Activated CD4-positive, alpha-beta T cell treated with anti-CD3 and anti-CD28 coated beads for 48 hours (primary cell): ENCODE measurements at places on chromosomes 4 and X.

GRCh38 chrX:47182106-47182700 is 11.4 kb upstream of the UBA1 start:
- no peak for DNase-seq

DNA sequence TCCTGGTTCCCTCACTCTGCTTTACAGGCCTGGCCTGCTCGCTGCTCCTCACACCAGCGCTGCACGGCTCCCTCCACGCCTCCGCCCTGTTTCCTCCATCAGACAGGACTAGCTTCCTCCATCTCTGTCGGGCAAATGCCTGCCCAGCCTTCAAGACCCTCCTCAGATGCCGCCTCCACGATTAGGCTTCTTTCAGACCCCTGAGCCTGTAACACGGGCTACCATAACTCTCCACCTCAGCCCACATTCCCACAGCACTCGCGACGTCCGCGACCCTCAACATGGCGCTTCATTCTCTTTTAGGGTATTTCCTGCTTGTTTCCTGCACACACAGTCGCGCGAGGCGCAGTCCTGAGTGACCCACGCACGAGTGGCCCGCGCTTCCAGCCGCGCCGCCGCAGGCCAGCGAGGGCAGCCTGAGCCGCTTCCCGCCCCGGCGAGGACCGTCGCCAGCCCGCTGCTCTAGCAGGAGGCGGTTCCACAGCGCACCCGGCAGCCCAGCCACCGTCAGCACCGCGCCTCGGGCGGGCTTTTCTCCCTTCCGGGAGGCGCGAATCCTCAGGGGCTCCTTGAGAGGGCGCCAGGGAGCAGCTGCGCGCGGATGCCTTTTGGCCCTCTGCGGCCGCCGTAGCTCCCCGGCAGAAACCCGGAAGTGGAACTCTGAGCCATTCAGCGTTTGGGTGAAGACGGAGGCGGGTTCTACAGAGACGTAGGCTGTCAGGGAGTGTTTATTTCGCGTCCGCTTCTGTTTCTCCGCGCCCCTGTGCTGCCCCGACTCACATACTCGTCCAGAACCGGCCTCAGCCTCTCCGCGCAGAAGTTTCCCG is at the start of gene FRG1:
FRG1 (plus strand) TSS at position 695 of the 827 bp plus-strand sequence. CDS start 138 bp downstream, outside the sequence.
- peak; percentile 96 for DNase-seq

DNA sequence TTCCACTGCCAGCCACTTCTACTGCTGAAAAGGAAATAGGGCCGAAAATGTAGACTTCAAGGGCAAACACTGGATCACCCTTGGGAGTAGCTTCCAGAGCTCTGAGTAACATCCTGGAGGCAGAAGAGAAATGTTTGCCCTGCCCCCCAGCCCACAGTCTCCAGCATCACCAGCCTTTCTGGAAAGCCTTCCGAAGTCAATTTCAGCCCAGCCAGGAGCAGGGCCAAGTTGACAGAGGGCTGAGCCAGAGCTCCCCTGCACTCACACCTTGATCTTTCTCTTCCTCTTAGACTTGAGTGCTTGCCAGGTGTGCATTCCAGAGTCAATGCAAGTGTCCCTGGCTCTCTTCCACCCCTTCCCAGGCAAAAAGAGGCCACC is 35.2 kb downstream of the SLC25A5 start:
- DNase-seq, result no peak

- peak; percentile 41 for DNase-seq
Observed at GRCh38 chrX:72269671-72270251, 7.3 kb downstream of the RPS4X start.

DNA sequence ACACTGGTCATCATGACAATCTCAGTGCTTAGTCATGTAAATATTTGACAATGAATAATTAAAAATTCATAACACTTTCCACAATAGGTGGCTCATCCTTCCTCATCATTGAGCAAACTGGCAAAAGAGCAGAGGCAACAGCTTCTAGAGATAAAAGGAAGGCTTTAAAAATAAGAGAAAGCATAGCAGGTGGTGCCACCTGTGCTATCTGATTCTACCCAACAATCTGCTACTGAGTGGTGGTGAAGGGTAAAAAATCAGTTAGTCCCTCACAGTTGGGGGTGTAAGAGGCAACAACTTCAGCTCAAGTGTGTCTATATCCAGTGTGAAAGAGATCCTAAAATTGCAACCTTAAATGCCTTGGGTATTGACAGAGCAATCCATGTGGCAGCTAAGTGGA is 280.1 kb upstream of the PPARGC1A start:
- DNase-seq, result no peak

DNA sequence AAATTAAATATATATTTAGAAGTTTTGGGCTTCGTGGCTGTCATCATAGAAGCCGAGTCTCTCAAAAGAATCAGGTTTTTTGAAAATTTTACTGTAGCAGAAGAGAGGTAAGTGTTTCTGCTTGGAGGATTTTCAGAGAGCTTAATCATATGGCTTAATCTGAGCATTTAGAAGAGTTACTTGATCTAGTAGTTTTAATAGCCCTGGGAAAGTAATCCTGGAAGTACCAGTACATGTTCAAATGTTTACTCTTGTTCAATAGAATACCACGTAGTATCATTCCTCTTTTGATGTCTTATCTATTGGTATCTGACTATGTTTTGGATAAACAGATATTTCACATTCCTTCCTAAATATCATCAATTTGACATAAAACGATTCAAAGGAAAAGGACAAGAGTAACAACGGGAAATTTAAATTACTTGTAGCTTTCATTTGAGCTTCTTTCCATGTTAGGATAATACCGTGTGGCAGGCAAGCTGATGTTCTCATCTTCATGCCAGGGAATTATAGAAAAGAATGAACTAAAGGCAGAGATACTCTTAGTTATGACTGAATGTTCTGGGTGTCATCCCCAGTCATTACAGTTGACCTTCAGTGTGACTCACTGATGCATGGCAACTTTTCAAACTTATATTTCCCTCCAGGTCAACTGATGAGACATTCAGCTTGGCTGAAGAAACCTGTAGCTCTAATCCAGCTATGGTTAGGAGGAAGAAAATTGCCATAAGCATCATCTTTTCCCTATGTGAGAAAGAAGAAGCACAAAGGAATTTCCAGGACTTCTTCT is 89.8 kb downstream of the FNIP2 start:
- DNase-seq, result no peak

DNA sequence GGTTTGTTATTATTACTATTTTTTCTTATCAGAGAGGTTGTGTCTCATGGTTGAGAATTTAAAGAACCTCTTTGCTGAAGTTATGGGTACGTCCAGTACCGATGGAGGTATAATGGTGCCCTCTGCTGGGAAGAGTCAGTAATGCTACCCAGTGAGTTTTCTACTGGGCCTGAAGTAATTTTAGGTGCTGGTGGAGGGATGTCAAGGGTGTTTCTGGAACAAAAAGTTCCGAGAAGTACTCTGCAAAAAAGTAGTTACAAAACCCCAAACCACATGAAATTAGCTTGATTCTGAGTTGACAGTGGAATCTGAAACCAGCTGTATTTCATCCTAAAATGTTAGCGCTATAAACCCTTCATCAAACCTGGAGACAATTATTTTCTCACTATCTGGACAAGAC is 102.5 kb upstream of the MID1 start:
- DNase-seq, result peak; percentile 48

DNA sequence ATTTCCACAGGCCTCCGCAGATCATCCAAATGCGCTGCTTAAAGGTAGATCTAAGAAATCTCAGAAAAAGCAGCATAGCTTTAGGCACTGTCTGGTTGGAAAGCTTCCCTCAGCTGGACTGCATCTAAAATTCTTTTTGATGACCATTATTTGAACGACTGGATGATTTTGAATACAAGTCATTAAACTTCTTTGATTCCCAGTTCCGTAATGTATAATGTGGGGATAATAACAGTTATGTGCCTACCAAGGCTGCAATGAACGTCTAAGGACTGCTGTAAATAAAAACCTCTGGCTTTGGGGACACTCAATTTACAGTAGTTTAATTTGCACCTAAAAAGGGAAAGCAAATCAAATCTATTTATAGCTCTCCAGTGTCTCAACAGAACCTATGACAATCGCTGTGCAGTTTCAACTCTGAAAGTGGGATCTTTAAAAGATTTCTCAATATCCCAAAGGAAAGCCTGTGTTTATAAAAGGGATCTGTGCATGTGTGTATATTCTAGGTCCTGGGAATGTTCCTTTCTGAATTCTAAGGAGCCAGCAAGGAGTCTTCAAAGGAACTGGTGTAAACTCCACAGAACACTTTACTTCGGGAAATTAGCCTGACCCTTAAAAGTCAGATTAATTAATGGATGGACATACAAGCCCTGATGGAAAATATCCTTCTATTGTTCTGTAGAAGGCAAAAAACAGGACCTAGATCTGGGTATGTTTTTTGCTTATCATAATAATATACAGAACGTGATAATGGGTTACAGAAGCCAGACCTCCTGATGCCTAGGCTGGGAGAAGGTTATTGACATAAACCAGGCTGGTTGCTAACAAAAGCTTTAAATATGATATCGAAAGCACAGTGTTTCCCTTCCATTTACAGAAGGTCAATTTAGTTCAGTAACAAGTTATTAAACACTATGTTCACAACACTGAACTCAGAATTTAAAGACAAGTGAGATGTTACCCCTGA is 53.4 kb downstream of the AFAP1 start:
- no peak for DNase-seq

DNA sequence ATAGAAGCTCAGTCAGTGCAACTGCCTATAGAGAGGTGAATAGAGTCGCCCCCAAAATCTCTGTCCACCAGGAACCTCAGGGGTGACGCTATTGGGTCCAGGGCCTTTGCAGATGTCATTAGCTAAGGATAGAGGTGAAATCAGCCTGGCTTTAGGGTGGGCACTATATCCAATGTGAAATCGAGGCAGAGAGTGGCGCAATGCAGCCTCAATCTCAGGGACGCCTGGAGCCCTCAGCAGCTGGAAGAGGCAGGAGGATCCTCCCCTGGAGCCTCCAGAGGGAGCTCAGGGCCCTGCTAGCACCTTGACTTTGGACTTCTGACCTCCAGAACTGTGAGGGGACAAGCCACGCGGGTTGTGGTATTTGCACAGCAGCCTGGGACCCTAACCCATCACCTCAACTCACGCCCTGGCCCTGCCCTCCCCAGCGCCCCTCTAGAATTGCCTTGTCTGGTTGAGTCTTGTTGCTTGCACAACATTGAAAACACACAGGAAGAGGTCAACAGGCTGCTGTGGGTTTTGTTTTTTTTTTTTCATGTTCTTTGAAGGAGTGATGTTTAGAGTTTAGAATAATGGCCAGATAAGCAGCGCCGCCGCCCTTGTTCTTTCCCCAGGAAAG is 89.4 kb upstream of the PSAPL1 start:
- no peak for DNase-seq

DNA sequence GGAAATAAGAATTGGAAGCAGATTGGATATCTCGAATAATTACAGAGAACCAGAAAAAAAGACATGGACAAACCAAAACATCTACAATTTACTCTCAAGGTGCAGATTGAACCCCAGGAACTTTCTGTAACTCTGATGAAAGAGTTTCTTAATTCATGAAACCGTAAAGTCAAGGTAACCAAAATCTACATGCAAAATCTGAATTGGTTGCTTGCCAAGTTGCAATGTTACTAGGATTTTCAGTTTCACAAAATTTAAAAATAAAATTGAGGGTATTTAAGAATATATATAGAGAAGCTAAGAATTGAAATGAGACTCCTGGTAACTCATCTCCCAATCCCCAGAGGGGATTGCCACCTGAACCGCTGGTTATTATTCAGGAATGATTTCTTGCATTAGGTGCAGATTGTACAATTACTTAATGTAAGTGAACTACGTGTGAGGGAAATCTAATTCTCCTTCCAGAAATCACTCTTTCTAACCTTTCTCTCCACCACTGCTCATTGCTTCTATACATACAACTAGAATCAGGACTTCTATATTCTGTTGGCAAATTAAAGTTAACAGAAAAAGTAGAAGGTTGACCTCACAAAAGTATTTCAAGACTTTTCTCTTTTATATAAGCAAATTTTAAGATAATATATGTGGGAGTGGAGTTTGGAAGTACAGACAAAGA is 221.5 kb upstream of the NDST4 start:
- DNase-seq, result no peak

GRCh38 chr4:73683456-73683855 is 56.9 kb upstream of the CXCL8 start:
- DNase-seq, result no peak

- no peak for DNase-seq
Observed at GRCh38 chrX:155242300-155242699, 22.0 kb downstream of the RAB39B start.

- DNase-seq, result no peak
Observed at GRCh38 chrX:128518508-128518907, 466.3 kb upstream of the ACTRT1 start.

DNA sequence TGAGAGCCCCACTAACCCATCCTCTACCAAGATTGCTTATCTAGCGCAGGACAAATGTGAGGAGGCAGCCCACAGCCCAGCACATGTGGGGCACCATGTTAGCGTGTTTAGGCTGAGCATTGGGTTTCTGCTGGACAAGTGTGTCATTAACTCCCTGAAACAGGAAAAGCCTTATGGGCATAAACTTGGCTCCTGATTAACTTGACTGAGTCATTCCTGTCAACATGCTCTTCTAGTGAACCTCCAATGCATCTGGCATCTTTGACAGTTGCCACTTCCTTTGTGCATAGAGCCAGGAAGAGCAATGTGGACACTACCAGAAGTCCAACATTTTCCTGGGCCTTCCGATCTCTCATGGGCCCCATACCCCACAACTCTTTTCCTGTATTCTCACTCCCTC is 2.5 kb downstream of the SPIN2A start:
- DNase-seq, result no peak

DNA sequence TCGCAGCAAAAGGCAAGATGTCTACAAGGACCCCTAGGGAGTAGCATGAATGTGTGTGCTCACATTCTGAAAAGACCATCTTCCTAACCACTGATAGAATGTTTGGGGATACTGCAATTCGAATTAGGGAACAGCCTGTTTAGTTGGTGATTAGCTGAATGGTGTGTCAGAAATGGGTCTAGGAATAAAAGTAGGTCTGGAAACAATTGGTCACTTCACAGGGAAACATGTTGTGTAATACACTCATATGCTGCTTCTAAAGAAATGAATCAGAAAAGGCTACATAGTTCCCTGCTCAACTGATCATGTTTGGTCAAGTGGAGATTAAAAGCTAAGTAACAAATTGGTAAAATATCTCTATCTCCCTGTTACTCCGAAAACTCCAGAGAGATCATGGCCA is 2362.4 kb upstream of the TENM3 start:
- no peak for DNase-seq

DNA sequence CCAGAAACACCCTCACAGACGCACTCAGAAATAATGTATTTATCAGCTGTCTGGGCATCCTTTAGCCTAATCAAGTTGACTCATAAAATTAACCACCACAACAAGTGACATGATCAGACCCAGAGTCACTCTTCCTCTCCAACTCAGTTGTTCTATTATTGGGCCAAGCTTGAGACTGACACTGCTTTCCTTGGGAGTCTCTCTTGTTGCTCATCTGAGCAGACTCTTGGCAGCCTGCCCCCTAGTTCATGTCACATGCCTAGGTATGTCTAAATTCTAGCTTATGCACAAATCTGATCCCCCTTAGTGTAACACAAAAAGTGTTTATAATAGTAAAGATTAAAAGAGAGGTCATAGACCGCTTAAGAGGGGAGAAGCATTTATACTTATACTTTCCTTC is 72.6 kb upstream of the ADAMTS3 start:
- DNase-seq, result no peak

- DNase-seq, result no peak
Observed at GRCh38 chrX:100939333-100939732, 10.6 kb upstream of the XKRX start.

- no peak for DNase-seq
Observed at GRCh38 chr4:1768367-1769034, 24.6 kb upstream of the FGFR3 start.
